ENCODE measurements at places on chromosomes 13 and 19.

GRCh38 chr19:19261350-19262189, 11.5 kb downstream of the TM6SF2 start:
- DNase-seq = no peak

DNA sequence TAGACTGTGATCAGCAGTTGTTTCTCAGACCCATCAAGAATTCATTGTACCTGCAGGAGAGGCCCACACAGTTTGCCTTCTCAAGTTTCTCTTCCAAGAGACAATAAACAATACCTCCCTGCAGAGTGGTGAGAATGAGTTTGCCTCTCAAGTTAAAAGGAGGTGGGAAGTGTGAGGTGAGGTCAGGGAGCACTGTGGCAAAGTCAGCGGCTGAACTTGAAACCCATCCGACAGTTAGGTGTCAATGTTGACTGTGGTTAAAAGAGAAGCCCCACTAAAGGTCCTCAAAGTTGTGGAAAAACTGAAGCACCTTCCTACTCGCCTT, 72.9 kb upstream of the TSC22D1 start:
- DNase-seq = no peak

DNA sequence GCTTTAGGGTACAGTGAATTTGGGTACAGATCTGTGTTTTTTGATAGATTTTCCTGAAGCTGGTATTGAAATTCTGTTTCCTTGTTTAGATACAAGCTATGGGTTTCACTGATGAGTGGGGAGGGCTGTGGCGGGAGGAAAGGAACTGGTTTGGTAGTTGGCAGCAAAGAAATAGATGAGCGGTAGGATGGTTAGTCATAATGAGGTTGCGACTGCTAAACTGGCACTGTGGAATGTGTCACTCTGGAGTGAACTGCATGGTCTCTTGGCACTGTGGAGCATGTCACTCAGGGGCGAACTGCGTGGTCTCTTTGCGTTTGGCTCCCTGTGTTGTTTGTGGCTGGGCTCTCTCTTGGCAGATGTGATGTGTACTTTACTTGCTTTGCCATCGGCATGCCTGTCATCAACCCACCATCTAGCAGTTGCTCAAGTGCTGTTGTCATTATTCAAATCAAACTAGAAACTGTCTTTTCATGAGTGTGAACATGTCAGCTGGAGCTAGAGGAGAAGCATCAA, 82.1 kb downstream of the ATP8A2 start:
- DNase-seq = no peak

DNA sequence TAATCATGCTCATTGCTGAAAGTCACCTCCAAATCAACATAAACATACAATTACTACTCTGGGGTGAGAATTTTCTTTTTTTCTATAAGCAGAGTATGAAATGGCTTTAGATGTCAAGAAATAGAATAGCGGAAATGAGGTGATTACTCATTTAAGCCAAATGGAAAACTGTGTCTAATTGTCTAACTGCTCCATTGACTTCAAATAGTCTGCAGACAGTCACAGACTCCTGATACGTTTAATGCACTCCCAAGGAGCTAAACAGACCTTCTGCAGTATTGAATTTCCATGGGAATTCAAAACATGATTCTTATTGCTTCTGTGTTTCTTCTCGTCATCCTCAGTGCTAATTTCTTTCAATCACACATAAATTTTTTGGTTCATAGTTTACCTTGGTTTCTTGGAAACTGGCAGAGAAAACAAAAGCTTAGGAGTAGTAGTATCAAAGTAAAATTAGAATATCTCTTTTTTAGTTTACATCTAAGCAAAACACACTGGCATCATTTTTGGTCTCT, 865.2 kb upstream of the SLC10A2 start:
- DNase-seq = no peak

GRCh38 chr19:5222821-5223321, 117.7 kb downstream of the PTPRS start:
- no peak for DNase-seq

GRCh38 chr13:79212064-79212619, 193.9 kb downstream of the RBM26 start:
- DNase-seq = no peak

DNA sequence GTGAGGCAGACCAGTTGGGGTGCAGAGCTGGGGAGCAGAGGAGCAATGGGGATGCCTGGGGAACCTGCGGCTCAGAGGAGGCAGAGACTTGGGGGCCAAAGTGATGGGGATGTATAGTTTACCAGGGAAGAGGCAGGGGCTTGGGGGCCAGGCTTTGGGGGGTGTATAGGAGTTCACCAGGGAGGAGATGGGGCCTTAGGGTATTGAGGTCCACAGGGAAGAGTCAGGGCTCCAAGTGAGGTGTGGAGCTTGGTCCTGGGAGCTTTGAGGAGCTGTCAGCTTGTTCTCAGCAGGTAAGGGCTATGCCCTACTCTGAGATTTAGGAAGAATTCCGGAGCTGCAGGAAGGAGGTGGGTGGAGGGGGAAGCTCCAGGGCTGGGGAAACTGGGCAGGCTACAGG, 10.8 kb downstream of the TNFAIP8L1 start:
- DNase-seq = no peak

DNA sequence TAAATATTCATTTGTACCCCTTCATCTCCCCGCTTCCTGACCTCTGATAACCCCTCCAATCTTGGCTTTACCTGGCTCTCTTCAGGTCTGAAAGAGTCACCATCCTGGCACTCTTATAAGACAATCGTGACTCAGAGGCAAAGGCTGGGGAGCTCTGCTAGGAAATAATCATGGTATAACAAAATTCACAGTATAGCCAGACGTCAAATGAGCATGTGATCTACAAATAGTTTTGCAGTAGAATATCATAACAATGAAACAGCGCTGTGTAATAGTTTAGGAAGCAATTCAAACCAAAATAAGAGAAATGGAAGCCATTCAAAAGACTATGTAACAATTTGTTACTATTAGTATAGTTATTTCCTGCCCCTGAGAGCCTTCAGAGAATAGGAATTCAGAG, 34.2 kb downstream of the RXFP2 start:
- no peak for DNase-seq

- DNase-seq = no peak
These were observed 56.5 kb downstream of the ARHGEF7 start for GRCh38 chr13:111171629-111172028.

Data from activated CD8-positive, alpha-beta memory T cell treated with anti-CD3 and anti-CD28 coated beads for 1 hour (primary cell).